Smooth muscle cell of trachea (primary cell): ENCODE measurements at places on chromosomes 16 and 17. TPM values are rescaled to one million over a fixed set of nuclear protein-coding genes. Genes with fewer than 3 reads are reported as not detected.

ASPHD1 gene
- 6.5 and 7.7 TPM in 2 replicates for total RNA-seq

ZP2 gene
- not detected in 2 replicates for total RNA-seq

BICDL2 gene
- total RNA-seq = 0.17 TPM in 1 of 2 replicates, not detected in the other

IGFBP4 gene
- 443 and 722 TPM in 2 replicates for total RNA-seq

GAST gene
- not detected in 2 replicates for total RNA-seq

OR4D1 gene
- total RNA-seq = under 0.01 TPM in 1 of 2 replicates, not detected in the other

GAA gene
- 19.9 and 99.1 TPM in 2 replicates for total RNA-seq

EVPLL gene
- total RNA-seq = not detected in 2 replicates

KCNH6 gene
- total RNA-seq = not detected in 2 replicates

MCRIP1 gene
- 80.3 and 126 TPM in 2 replicates for total RNA-seq

TBC1D16 gene
- total RNA-seq = 43.6 and 94.3 TPM in 2 replicates
